Stimulated activated CD8-positive, alpha-beta memory T cell treated with anti-CD3 and anti-CD28 coated beads, Interleukin-4, amount 100 ng/mL, for 4 hours (primary cell): ENCODE measurements at places on chromosomes 4 and X.

GRCh38 chr4:112492321-112492720 is 23.7 kb downstream of the NEUROG2 start:
- no peak for DNase-seq

- no peak for DNase-seq
Observed at GRCh38 chrX:38166478-38167083, 54.1 kb downstream of the SRPX start.

- no peak for DNase-seq
Observed at GRCh38 chr4:79281566-79282359, 44.1 kb downstream of the NAA11 start.

DNA sequence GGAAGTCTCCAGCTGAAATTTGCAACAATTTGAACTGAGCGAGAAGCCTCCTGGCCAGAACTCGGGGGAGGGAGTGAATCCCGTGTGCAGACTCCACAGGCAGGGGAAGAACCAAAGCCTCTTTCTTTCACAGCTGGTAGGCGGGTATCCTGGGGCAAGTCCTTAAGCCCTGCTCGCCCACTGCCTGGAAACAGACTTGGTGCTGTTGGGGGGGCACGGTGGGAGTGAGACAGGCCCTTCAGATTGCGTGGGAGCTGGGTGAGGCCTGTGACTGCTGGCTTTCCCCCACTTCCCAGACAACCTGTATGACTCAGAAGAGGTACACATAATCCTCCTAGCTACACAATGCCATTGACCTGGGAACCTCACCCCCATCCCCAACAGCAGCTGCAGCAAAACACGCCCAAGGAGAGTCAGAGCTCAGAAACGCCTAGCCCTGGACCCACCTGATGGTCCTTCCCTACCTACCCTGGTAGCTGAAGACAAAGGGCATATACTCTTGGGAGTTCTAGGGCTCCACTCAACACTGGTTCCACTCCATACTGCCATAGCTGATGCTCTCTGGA is 22.4 kb upstream of the RLIM start:
- no peak for DNase-seq

GRCh38 chr4:184168406-184169019 is 49.2 kb downstream of the ENPP6 start:
- peak; percentile 2 for DNase-seq

GRCh38 chrX:457292-457679 is 70.6 kb upstream of the PPP2R3B start:
- no peak for DNase-seq

- DNase-seq = no peak
Observed at GRCh38 chr4:76803522-76803921, 94.4 kb downstream of the SOWAHB start.

DNA sequence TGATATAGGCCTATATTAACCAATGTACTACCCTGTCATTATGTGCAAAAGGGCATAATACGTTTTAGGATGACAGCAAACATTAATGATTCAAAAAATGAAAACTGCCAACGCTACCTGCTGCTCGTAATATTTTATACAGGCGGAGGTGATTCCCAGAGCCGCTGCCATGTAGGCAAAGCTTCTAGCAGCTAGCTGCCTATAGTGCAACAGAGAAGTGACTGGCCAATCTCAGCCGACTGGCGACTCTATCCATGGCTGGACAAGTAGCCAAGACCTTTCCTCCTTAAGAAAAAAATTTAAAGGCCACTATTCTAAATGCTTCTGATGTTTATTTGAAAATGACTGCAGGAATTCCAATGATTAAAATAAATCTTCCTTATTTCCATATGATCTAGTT is 1.9 kb downstream of the PPARGC1A start:
- DNase-seq = no peak

- DNase-seq = no peak
Observed at GRCh38 chr4:154958621-154959358, 177.7 kb downstream of the RBM46 start.

DNA sequence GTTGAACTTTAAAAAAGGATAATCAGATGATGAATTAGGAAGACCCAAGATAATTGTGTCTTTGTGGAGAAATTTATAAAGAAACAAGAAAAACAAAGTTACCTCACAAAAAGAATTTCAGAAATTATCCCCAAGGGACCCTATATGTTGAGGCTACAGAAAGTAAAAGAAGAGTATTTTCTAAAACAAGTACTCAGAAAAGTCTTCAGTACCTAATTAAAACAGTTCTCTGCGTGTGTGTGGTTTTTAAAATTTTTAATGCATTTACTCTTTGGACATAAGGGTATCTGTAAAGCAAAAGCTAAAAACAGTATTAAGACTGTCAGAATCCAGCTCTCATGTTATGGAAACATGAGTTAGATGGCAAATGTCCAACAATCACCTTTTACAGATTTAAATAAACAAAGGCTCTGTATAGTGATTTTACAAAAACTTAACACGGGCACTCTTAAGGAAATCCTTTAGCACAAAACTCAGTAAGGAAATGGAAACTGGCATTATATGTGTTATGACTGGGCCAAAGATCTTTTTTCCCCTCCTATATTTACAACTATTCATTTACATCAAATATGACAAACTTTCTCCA is 187.5 kb downstream of the NSUN7 start:
- no peak for DNase-seq

GRCh38 chr4:100828986-100829685 is 311.3 kb upstream of the EMCN start:
- DNase-seq = no peak

GRCh38 chr4:102321260-102321995 is 23.9 kb downstream of the SLC39A8 start:
- no peak for DNase-seq

DNA sequence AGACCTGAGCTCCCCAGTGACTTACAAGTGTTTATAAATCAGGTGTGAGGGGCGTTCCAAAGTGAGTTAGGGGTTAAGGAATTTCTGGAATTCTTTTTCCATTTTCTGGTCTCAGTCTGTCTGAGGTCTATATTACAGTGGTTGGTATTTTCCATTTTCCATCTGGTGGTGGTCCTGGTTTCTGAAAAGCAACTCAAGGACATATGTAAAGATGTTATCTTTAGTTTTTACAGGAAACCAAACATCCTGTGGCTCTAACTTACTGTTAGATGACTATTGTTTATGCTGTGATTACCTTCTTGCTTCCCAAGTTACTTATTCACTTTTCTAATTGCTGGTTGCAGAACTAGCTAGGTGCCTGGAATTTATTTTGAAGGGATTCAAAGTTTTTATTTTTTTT is 53.5 kb upstream of the IL21 start:
- no peak for DNase-seq

DNA sequence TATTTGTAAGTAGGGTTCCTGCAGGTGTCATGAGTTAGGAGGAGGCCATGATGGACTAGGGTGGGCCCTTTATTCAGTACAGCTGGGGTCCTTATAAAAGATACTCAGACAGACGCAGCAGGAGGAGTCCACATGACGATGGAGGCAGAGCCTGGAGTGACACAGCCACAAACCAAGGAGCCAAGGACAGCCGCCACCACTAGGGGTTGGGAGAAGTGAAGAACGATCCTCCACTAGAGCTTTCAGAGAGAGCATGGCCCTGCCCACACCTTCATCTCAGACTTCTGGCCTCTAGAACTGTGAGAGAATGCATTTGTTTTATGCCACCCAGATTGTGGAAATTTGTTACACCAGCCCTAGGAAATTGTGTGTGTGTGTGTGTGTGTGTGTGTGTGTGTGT is 31.1 kb downstream of the JAKMIP1 start:
- no peak for DNase-seq

- DNase-seq = no peak
Observed at GRCh38 chr4:155908187-155909139, 5.0 kb downstream of the TDO2 start.

DNA sequence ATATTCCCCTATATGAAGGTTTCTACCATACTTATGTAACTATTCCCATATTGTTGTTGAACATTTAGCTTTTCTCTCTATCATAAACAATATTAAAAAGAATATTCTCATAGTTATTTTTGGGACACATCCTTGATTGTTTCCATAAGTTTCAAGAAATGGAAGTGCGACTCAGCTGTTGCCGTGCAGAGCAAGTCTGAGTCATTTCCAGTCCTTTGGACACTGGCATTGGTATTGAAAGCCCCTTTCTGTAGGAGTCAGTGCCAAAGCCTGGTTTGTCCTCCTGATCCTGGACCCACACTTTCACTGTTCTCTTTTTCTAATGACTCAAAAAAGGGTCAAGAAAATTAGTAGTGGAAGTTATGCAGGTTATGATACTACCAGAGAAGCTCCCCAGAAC is 108.3 kb upstream of the DIAPH2 start:
- DNase-seq = no peak

DNA sequence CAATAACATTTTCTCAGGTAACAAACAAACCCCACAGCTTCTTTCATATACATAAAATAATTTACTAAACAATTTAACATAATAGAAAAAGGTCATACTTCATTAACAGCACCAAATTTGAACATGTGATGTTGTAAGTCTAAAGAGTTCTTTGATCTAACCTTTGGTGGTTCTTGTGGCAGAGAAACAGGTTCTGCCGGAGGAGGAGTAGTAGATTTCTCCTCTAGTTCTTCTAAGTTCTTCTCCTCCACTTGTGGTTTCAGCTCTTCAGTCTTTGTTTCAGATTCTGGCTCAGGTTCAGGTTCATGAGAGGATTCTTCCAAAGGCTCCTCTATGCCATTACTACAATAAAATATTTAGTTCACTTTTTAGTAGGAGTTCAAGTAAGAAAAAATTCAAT is 18.3 kb downstream of the G3BP2 start:
- DNase-seq = no peak

- DNase-seq = no peak
Observed at GRCh38 chr4:74932010-74932409, 906 bp upstream of the PARM1 start.

DNA sequence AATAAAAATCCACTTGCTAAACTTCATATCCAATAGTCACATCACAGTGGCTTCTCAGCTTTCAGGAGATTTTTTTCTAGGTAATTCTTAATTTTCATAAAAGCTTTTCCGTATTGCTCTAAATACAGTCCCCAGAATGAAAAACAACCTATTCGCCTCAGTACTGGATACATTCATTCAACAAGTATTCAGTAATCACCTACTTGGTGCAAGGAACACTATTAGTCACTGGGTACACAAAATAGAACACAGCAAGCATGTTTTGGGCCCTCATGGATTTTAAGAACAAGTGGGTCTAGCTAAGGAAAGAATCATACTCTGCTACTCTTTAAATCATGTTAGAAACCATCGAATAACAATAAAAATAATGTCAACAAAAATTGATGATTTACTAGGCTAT is 2.8 kb upstream of the BEX3 start:
- no peak for DNase-seq

DNA sequence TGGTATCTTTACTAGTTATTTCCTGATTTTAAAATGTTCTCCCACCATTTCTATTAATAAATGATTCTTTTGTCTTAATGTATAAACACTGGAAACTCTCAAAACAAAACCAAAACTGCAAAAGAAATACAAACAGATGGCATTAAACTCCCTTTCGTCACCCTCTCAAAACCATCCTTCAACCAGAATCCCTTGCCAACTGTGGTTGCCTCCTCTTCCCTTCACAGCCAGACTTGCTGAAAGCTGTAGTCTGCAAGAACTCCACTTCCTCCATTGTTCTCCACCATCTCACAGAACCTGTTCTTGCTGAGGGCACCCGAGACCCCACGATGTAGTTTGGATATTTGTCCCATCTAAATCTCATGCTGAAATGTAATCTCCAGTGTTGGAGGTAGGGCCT is 96.5 kb downstream of the WWC2 start:
- no peak for DNase-seq

DNA sequence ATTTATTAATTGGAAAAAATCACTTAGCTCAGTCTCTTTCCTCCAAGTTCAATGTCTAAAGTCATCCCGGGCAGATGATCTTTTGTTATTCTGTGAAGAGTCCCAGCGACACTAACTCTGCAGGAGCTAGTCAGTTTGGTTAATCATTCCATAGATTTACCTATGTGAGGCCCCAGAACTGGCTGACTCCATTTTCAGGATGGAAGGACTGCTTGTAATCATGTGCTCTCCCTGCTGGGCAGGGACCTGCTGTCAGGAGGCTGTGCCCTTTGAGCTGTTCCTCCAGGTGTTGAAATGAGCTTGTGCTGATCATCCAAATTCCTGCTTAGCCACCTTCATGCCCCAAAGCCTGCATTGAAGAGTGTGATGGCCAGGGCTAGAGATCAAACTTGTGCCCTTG is 169.8 kb downstream of the NHS start:
- no peak for DNase-seq

DNA sequence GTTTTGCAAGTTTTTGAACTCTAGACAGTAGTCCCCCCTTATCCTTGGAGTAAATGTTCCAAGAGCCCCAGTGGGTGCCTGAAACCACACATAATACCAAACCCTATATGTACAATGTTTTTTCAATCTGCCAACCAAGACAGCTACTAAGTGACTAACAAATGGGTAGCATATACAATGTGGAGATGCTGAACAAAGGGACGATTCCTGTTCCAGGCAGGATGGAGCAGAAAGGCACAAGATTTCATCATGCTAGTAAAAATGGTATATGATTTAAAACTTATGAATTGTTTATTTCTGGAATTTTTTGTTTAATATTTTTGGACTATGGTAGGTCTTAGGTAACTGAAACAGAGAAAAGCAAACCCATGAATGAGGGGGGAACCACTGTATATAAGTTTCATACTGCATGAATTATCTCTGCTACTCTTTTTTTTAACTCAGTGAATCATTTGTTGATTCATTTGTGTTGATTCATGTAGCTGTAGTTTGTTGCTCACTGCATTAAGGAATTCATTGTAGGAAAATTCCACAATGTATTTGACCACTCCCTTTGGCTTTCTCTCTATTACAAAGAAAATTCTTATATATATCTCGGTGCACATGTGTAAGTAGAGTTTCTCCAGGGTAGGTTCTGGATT is 21.9 kb upstream of the ANXA3 start:
- no peak for DNase-seq

DNA sequence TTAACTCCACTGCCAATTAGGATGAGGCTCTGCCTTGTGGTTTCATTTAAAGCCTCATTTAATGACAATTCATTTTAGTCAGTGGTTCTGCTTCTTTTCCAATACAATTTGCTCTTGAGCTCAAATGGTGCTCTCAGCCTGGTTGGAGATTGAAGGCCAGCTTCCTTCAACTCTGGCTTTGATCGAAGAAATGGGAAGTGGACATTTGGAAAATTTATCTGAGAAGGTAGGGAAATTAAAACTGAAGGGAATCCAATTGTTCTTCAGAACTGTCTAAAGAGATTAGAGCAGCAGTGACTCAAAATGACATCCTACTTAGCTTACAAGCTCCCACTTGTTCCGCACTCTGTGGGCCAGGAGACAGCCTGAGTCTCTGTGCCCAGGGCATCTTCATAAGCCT is 206.8 kb downstream of the SMARCA1 start:
- no peak for DNase-seq

GRCh38 chr4:140187316-140187695 is 33.3 kb upstream of the MAML3 start:
- DNase-seq = no peak
